Stimulated activated CD4-positive, alpha-beta T cell treated with anti-CD3 and anti-CD28 coated beads, TNF-alpha, amount 100 ng/mL, for 1 hour (primary cell): ENCODE measurements at places on chromosomes 2 and 18.

DNA sequence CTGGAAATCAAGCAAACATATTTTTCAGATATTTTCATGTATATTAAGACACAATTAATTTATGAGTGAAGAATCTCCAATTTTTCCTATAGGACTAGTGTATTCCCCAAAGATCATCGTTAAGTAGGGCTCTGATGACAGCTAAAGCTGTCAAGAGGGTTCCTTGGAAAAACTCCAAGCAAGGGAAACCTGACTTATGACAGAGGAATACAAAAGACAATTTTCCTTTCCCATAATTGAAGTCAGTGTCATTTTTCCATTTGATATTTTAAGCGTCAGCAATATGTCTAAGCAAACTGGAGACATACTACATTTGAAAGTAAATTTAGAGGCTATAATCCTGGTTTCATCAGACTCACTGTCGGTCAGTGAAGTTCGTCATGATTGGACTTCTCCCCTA, 36.1 kb downstream of the RIT2 start:
- no peak for DNase-seq

GRCh38 chr2:200756618-200757321, 54.9 kb upstream of the BZW1 start:
- no peak for DNase-seq

GRCh38 chr2:49291619-49292018, 137.3 kb upstream of the FSHR start:
- DNase-seq = no peak

- DNase-seq = no peak
Measured at GRCh38 chr2:223870840-223871611, 33.6 kb upstream of the AP1S3 start.

DNA sequence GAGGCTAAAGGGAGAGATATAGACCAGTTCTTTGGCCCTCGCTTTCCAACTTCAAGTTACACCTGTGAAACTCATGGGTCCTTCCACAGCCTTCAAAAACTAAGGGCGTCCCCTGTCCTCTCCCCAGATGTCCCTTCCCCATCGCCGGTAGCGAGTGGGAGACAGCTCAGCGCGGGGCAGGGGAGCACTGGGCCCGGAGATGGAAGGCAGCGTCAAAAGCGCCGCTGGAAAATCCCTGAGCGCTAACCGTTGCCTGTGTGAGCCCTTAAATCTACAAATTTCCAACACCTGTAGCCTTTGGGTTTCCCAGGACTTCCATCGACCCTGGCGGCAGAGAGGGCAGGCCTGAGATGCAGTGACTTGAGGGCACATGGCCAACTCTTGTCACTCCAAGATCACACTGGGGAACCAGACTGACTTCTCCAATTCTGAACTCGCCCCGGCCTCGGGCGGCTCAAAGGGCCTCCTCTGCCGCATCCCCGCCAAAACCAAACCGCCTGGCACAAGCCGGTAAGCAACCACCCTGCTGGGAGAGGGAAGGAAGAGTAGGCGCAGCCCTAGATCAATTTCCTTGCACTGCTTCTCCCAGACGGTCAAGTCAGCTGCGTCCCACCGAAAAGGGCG, 879 bp upstream of the EPAS1 start:
- no peak for DNase-seq

DNA sequence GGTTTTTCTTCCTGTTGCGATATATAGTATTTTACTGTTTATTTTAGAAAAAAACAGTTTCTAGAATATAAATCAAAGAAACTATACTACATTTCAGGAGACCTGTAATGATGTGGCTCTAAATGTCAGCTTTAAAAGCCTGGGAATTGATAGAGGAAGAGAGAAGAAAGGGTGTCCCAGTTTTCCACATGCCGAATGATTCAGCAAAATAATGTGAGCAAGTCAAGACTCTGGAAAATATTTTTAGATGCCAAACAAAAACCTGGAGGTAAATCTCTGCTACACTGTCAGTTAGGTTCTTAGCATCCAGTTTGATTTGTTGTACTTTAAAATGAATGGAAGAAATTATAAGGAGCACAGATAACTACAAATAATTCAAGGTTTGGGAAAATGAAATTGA, 67.1 kb upstream of the DSG1 start:
- DNase-seq = no peak

GRCh38 chr2:118148133-118148532, 59.9 kb downstream of the INSIG2 start:
- DNase-seq = no peak

DNA sequence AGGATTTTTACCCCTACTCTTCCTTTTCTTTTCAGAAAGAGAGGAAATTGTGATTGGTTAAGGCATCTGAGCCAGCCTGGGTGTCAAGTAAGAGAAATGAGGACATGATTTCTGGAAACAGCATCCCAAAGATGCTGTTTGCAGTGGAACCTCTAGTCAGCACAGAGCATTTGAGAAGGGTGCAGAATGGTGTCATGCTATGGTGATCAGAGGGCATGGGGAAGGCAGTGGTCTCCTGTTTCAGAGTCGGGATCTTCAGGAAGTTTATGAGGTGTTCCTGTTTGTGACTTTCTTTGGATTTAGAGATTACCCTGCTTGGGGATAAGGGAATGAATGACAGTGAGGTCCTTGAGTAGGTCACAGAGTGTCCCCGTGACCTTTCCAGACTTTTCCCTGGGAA, 117.5 kb downstream of the LYPD6B start:
- no peak for DNase-seq

DNA sequence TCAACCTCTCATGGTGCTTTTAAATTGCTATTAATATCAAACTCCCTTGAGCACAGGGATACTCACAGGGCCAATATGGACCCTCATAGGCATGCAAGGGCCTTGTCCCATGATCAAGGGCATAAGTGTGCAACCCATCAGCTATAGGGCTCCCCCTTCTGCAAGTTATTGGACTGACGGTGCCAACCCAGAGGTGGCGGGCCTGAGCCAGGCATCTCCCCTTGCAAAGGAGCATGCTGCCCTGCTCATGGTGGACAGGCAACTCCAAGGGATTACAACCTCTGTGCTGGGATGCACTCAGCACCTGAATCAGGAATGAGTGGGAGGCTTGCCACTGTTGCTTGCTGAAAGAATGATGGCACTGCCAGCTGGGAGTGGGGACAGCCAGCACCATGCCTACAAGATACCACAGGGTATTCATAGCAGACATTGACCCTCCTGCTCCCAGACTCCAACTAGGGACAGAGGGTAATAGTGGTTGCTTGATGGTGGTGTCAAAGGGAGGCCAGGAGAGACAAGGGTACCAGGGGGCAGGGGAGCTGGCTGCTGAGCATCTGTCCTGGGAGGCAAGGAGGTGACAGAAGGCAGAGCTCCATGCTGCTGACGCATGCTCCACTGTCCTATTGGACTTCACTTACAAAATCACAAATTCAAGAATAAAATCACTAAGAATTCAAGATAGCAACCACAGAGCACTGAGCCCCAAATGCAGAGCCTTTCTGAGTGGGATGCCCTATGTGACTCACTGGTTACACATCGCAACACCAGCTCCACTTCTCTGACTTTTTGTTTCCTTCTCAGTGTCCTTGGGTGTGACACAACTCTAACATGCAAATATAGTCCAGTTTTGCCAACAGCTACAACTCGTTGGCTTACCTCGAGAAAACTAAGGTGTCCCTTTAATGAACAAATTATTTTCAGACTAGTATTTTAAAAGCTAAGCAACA, 157.1 kb upstream of the CCDC150 start:
- no peak for DNase-seq

- no peak for DNase-seq
Measured at GRCh38 chr2:831622-832021, 119.0 kb upstream of the SNTG2 start.

DNA sequence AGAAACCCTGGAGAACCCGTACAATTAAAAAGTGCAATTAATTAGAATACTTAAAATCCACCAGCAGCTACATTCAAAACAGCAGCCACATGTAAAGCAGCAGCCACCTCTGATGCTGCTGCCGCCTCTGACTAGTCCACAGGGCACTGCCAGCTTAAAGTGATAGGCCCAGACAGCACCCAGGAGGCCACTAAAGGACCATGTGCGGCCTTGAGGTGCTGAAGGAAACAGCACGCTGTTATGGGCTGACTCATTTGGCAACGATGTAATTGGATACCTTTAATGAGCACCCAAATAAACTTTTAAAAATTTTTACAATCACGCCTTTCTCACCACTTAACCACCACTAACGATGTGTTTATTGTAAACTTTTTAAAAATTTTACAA, 209.3 kb upstream of the NCKAP5 start:
- DNase-seq = no peak

GRCh38 chr2:239879423-239880084, 145.6 kb downstream of the NDUFA10 start:
- DNase-seq = no peak

- no peak for DNase-seq
Measured at GRCh38 chr2:140770645-140771044, 1360.2 kb downstream of the LRP1B start.

DNA sequence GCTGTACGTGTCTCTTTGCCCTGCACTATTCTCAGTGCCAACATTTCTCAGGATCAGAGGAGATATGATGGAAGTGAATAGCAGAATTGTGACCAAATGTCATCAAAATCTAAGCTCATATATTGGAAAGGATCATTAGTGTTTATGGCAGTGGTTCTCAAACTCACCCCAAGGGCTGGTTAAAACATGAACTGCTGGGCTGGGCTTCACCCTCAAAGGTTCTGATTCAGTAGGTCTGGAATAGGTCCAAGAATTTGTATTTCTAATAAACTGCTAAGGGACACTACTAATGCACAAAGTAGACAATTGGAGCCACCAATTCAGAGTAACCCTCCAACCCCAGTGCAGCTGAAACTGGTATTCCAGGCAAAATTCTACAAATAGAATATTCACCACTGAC, 317.9 kb upstream of the UBE2E3 start:
- DNase-seq = no peak

DNA sequence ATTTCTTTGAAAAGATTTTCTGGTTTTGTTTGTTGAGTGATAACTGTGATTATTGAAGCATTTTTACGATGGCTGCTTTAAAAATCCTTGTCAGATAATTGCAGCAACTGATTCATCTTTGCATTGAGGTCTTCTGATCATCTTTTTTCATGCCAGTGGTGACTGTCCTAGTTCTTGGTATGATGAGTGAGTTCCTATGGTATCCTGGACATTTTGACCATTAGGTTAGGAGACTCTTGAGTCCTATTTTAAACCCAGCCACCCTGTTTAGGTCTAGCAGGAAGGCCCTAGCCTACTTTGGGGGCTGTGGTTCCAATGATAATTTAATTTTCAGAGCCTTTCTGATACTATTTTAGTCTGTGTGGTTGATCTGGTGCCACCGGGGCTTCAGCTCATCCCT, 72.7 kb upstream of the REV1 start:
- DNase-seq = no peak

DNA sequence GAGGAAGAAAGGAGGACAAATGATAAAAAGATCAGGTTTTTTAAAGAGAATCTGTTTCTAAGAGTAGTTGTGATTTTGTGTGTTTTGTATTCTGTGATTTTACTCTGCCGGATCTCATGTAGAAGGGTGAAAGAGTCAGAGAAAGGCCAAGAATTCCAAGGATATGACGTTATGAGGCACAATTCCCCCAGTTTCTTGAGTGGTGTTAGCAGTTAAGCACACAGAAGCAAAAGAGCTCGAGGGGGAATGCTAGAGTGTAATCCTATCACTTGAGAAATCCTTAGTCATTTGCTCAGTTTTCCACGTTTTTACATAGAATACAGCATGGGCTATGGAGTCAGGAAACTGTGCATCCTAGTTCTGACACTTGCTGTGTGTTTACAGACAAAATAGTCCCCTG, 34.8 kb downstream of the METTL4 start:
- DNase-seq = no peak

DNA sequence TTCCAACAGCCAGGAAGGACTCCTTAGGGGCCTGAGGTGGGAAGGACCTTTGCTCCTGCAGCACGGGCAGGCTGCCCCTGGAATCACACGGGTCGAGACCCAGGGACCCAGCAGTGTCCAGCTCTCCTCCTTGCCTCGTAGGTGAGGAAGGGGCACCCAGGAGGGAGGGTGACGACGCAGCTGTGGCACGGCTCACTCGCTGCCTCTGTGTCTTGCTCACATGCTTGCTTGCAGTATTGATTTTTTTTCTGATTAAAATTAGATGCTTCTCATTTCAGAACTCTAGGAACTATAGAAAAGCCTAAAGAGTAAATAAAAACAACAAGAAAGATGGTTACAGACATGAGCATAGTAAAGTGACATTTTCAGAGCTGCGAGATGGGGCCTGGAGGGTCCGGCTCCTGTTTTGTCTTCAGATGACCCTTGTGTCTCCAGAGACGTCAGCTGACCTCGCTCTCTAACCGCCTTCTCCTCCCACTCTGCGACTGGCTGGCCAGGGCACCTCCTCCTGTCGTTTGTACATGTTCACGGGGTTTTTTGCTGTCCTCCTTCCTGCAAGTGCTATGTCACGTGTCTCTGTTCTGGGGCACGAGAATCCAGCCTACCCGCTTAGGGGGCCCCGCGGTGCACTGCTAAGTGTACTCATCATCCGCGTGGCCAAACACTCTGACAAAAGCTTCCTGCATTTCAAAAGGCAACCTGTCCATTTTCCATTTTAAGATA, 65.7 kb upstream of the ZNF236 start:
- no peak for DNase-seq

DNA sequence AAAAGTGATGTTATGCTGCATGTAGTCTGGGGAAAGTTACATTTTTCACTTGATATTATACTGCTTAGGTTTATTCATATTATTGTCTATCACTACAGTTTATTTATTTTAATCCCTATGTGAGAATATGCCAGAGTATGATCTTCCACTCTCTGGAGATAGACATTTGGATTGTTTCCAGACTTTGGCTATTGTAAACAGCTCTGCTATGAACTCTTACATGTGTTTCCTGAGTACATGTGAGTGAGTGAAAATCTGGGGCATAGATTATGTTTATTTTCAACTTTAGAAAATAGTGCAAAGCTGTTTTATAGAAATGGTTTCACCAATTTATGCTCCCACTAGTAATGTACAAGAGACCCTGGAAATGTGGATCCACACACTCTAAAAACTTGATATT, 49.0 kb upstream of the EPAS1 start:
- DNase-seq = no peak

DNA sequence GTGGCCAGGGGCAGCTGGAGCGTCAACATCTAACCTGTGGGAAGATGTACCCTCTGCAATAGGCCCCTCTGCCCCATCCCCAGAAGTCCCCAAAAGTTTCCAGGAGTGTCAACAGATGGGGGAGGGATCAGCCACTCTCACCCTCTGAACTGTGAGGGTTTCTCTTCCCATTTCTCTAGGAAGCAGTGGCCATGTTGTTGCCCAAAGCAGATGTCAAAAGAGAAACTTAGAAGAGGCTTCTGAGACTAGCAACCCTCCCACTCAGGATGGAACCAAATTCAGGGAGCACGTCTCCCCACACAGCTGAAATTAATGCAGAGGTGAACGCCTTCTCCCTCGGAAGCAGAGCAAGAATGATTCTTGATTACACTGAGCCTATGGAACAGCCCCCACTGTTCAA, 70.3 kb downstream of the ARL4C start:
- DNase-seq = no peak

DNA sequence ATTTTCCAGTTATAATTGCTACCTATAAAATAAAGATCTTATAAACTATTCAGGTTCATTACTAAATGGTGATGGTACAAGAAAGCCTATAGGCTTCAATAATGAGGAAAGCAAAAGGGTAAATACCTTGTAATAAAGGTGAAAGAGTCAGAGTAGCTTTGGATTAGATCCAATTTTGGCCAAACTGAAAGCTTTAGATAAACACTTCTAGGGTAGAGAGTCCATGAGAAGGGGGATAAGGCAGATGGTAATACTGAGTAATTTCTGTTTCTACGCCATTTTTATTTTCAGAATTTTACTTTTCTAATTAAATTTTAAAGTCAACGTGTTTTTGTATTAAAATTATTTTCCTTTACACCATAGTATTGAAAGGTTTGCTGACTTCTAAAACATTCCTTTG, 9.4 kb downstream of the CASP8 start:
- no peak for DNase-seq

- DNase-seq = no peak
Measured at GRCh38 chr2:176999301-176999700, 213.3 kb upstream of the HNRNPA3 start.
